NCI-H1092 (cell line): ENCODE measurements at places on chromosomes 6 and 20.

GRCh38 chr6:155351273-155352129 lies 37.2 kb upstream of the TFB1M start:
- DNase-seq, result no peak

- DNase-seq, result no peak
Measured at GRCh38 chr20:25282034-25282781, 34.3 kb downstream of the PYGB start.

DNA sequence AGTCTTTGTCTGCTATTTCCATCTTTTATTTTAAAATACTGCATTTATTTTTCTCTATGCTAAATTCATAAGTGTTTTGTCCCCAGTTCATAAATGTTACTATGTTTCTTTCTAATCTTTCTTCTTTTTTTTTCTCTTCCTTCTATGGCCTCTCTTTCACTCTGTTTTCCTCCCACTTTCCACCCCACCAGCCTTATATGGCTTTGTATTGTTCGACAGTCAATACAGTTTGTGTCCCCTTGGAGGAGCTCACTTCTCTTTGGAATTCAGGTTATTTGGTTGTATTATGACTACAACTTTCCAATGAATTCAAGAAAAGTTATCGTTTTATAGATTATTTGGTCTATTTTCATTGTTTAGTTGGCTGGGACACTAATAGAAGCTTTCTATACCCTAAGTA lies 393.5 kb downstream of the NKAIN2 start:
- DNase-seq, result no peak

DNA sequence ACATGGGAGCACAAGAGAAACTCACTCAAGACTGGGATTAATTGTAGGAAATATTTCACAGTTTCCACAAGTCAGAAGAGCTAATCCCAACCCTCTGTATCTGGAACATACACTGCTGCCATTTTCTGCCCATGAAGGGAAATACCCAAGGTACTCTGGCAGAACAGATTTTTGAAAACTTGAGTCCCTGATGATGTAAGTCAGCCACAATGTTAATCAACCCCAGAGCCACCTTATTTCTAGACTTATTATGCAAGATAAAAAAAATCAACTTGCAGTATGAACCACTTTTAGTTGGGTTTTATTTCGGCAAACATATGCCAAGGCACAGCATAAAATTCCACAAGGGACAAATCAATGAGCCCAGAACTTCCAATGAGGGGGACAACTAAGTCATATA lies 141.5 kb downstream of the LY86 start:
- no peak for DNase-seq

GRCh38 chr6:149445095-149445466 lies 39.7 kb downstream of the ZC3H12D start:
- DNase-seq, result no peak

DNA sequence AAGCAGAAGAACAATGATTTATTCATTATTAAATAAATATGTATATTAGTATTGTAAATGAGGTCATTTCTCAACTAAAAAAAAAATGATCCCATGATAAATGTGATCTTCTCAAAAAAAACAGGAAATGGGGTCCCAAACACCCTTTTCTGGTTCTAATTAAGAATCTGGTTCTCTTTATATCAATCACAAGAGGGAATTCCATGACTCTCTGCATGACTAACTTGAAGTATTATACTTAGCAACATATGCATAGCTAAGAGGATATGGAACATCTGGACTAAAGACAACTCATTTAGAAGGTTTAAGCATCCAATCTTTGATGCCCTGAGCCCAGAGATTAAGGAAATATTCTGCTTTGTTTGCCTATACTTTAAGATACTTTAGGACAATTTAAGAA lies 89.7 kb upstream of the EMILIN3 start:
- DNase-seq, result no peak

- no peak for DNase-seq
Measured at GRCh38 chr20:57813509-57814269, 103.9 kb upstream of the PMEPA1 start.

GRCh38 chr6:168159506-168159905 lies 80.5 kb upstream of the FRMD1 start:
- peak; percentile 43 for DNase-seq

DNA sequence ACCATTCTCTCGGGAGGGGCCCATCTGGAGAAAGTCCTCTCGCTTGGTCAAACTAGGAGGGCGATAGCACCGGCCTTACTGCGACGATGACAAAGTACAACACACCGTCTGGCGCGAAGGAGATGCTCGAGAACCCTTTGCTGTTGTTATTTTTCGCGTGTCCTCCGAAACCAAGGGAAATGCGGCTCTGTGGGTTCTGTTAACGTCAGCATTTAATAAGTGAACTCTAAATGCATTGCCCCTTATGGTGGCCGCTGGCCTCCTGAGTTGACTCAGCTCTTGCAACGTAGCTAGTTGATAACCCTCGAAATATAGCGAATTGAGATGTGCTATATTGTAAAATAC lies 577 bp upstream of the SCAND1 start:
- peak; percentile 12 for DNase-seq

GRCh38 chr20:26208296-26209091 lies 511.8 kb upstream of the ZNF337 start:
- no peak for DNase-seq

- no peak for DNase-seq
Measured at GRCh38 chr6:132515386-132515785, 2.5 kb upstream of the STX7 start.

GRCh38 chr6:132388291-132388690 lies 13.0 kb downstream of the MOXD1 start:
- no peak for DNase-seq

DNA sequence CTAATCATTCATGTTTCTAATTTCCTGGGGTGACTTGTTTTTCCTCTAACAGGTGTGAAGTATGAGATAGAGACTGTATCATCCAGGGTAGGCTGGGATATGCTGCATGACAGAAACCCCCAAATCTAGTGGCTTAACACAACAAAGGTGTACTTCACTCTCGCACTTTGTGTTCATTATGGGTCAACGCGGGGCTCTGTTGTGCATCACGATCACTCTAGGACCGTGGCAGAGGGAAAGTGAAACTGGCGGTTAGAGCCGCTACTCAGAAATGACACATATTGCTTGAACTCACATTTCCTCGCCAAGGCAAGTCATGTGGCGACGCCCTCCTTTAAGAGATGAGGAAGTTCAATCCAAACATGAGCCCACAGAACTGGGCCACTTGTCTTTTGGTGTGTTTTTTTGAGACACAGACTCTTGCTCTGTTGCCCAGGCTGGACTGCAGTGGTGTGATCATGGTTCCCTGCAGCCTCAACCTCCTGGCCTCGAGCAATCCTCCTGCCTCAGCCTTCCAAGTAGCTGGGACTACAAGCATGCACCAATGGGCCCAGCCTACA lies 41.3 kb downstream of the PCNA start:
- DNase-seq, result no peak

DNA sequence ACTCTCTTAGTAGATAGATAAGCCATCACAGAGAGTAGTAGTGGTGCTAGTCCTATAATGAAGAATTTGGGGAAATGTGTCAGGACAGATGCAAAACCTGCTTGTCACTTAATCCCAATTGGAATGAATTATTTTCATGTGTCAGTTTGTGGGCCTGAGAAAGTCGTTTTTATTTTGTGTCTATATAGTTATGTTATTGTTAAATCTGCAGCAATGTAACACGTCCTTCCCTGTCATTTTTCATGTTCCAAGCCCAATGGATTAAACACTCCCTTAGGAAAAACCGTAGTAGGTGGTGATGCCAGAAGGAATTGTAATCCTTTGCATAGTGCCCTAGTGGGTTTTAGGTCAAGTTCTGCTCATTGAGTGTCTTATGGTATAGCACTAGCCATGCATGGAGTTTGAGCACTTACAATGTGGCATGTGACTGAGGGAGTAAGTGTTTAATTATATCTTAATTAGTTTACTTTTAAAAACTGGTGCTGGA lies 105.9 kb upstream of the PRSS16 start:
- DNase-seq, result no peak

GRCh38 chr6:99114769-99115406 lies 167.1 kb upstream of the FBXL4 start:
- DNase-seq, result no peak

DNA sequence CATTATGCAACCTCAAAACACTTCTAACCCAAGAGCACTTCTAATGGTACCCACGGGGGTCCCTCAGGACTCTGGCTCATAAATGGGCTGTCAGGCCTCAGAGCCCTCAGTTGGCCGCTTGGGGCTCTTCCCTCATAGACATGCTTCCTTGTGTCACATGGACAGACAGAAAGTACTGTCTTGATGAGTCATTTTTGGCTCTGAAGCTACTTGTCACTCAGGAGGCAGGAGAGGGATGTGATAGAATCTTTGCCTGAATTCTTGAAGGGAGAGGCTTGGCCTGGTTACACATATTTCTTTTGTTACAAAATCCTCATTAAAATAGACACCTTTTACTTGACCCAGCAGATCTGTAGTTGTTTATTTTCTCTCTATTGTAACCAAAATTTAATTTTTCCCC lies 15.1 kb upstream of the EDN1 start:
- no peak for DNase-seq

- DNase-seq, result no peak
Measured at GRCh38 chr6:168532070-168532469, 91.1 kb downstream of the SMOC2 start.

GRCh38 chr6:98044791-98045470 lies 761.9 kb upstream of the MMS22L start:
- no peak for DNase-seq

GRCh38 chr6:166222631-166223030 lies 55.0 kb upstream of the TBXT start:
- no peak for DNase-seq

DNA sequence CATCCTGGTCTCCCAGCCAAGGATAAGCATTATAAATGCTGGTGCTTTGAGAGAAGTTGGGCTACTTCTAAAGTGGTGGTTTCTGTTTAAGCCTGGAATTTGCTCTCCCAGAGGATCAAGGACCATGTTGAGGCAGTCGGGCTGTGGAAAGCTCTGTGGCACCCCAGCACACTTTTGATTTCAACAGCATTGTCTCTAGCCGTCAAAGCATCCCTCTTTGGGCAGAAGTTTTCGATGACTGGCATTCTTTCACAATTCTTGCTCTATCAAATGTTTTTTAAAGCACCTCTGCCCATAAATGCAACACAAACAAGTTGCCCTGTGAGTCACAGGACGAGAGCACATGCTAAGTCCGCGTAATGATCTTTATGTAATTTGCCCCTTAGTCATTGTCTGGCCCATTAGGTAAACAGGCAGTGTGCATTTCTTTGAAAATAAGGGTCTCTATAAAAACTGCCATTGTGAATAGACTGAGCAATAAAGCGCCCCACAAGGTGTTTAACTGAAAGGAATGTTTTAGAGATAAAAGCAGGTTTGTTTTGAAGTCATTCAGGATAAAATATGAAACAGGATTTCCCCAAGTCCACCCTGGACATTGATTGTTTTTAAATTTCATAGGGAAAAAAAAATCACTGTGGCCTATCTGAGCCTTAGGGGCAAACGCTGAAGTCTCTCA lies 44.7 kb upstream of the FOXQ1 start:
- no peak for DNase-seq

GRCh38 chr6:126180585-126180984 lies 159.3 kb upstream of the CENPW start:
- DNase-seq, result no peak

- no peak for DNase-seq
Measured at GRCh38 chr6:15484140-15484539, 178.7 kb downstream of the DTNBP1 start.
